Right lobe of liver (tissue), 6 donors: ENCODE measurements at places on chromosomes 1 and 21. TPM values are rescaled to one million over a fixed set of nuclear protein-coding genes. Genes with fewer than 3 reads are reported as not detected.

KDM1A gene
- 22.2 TPM for total RNA-seq

FMO2 gene
- total RNA-seq: 6.8 TPM

GRCh38 chr1:93079685-93080141 is 630 bp downstream of the MTF2 start:
- DNase-seq: peak; percentile 56

- no peak for DNase-seq
Observed at GRCh38 chr1:67431156-67431765, 1.1 kb upstream of the SERBP1 start.

CRYAA gene
- total RNA-seq: not detected

- DNase-seq: no peak
Observed at GRCh38 chr1:60402216-60402615, 328.6 kb upstream of the C1orf87 start.

GBP6 gene
- 0.07 TPM for total RNA-seq

DNA sequence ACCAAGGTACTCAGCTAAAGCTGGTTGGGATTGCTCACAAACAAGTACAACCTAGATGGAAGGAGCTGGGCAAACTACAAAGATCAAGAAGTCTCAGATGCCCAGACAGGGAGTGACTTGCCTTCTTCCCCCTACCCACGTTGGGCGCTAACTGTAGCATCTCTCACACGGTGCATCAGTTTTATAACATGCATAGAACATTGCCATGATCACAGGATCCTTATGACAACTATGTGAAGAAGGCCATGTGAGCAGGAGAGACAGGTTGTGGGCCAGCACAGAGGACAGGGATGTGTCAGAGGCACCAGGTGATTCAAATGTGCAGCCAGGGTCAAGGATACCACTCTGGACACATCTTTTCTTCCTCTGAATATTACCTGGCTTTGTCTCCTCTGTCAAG is 28.3 kb upstream of the CYP4B1 start:
- no peak for DNase-seq

GRCh38 chr1:119635811-119636390 is 12.2 kb downstream of the ZNF697 start:
- no peak for DNase-seq

CLDN14 gene
- total RNA-seq: 9.3 TPM

DNA sequence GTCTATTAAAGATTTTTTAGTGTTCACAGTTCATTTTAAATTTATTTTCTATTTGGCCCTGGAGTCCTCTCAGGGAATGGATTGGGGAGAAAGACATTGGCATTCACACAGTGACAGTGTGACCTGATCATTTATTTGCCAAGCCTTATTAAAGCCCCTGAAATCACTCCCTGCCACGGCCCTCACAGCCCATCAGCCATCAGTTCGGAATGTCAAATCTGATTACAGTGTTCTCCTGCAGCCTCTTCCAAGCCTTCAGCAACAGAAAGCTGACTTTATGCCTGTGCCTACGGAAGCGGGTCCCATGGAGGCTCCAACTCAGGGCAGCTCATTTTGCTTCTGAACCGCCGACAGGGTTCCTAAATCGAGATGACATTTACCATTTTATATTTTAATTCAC is 451.2 kb downstream of the DSCAM start:
- no peak for DNase-seq

- no peak for DNase-seq
Observed at GRCh38 chr21:37106998-37107397, 33.9 kb downstream of the TTC3 start.

C1orf159 gene
- total RNA-seq: 5.8 TPM

DNA sequence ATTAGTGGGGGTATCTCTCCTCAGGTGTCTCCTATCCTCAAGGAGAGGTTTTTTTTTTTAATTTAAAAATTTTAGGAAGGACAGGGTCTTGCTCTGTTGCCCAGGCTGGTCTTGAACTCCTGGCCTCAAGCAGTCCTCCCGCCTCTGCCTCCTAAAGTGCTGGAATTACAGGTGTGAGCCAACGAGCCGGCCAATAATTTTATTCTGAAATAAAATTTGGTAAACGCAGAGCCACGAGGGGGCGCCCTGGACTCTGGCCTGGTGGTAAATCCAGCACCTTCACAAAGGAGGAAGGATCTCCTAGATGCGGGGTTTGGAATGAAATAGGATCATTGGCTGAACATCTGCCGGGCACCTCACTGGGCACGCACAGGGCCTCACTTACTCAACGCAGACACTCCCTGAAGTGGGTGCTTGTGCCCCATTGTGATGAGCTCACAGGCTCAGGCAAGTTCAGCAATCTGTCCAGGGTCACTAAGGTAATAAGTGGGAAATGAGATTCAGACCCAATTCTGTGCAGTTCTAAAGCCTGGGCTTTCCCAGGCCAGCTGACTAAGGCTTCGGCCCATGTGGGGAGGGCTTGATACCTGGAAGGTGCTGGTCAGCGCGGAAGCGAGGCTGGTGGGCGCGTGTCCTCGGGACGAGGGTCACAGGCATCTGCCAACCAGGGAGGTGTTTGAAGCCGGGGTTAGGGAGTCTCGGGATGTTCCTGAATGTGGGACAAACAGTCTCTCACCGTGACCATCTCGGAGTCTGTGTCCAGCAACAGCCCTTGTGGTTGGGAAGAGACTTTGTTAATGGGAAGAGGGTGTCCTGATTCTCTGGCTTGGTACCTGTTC is 32.7 kb upstream of the ETV3 start:
- DNase-seq: no peak

DNA sequence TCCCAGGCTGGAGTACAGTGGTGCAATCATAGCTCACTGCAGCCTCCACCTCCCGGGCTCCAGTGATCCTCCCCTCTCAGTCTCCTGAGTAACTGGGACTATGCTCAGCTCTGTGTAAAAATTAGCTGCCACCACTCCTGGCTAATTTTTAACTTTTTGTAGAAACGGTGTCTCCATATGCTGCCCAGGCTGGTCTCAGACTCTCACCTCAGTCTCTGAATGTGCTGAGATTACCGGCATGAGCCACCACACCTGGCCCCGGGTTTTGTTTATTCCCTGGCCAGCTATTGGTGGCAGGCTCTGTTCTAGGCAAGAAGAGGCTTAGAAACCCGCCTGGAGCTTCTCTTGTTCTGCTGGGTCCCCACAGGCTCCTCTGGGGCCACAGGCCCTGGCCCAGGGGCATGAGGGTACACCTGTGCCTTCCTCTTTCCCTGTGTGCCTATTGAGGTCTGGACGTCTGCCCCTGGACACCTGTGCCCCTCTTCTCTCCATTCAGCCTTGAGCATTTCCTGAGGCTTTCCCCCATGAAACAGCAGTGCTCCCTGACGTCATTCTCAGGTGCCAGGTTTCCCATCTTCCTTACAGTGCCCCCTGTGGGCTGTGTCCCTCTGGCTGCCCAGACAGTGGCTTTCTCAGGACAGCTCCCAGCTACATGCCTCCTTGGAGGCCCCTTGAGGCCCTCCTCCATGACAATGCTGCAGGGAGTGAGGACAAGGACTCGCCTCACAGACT is 57.5 kb downstream of the PCP4 start:
- no peak for DNase-seq

DNA sequence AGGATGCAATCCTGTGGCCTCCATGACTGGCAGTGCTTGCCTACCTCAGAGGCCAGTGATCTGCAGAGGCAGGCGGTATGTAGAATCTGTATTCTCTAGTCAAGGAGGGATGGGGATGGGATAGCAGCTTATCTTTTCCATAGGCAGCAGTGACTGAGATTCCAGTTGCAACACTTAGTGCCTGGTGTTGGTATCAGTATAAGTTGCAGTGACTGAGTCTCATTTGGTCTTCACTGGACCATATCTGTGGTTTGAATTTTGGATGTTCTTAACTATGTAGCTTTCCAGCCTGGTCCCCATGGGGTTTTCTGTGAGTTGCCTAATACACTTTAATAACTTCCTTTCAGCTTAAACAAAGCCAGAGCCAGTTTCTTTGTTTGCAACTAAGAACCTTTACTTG is 16.5 kb downstream of the DYRK1A start:
- DNase-seq: no peak

IFI16 gene
- total RNA-seq: 3.3 TPM

- no peak for DNase-seq
Observed at GRCh38 chr1:153795934-153796785, 21.0 kb downstream of the SLC27A3 start.

GRCh38 chr1:52857443-52857842 is 14.9 kb downstream of the ZYG11A start:
- no peak for DNase-seq

- DNase-seq: no peak
Observed at GRCh38 chr1:218488986-218489385, 143.8 kb downstream of the TGFB2 start.

CNR2 gene
- 0.07 TPM for total RNA-seq

DNA sequence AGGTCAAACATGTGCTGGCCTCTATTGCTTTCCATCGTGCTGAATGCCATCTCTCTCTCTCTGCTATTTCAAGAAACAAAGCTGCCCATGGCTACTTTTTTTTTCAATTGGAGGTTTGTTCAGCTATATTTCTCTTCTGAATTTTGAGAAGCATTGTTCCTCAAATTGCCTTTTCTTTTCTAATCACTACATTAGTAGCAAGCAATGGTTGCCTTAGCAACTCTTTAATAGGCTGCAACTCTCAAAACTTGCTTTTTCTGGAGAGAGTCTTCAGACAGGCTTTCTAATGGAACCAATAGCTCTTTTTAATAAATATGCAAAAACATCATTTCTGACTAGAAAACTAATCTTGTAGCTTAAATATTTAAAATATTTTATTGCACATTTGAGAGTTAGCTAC is 439.0 kb downstream of the LRRIQ3 start:
- no peak for DNase-seq

DNA sequence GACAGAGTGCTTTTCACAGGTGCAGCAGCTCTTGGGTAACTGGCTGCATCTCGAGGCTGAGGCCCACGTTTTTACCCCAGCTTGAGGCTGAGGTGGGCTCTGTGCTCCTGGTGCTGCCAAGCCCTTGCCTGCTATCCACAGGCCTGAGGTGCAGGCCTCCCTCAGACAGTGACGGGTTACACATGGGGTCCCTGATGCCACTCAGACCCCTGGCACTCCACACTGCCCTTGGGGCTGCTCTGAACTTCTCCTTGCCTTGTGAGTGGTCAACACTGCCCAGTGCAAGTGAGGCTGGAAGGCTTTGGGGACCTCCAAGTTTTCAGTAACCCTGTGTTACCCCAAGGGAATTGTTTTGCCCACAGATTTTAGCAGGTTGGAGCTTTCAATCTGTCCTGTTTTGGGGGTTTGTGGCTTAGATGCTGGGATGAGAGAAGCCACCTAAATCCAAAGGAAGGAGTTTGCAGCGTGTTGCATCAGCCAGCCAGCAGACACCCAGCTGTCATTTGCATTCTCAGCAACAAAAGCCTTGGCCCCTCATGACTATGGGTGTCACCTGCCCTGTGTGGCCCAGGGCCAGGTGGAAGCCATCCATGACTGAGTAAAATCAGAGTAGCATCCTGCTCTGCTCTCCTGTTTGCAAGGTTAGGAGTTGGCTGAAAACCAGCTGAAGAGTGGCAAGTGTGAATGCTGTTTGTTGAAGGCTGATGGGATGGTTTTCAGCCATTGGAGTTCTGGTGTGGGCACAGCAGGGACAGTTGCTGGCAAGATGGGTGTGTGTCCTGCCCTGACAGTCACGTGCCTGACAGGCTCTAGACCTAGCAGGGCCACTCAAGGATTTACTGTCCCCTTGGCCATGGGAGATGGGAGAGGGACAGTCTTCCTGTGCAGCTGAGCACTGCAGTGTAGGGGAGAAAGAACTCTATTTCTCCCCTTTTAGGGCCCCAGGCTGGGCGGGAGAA is 3.2 kb downstream of the RNF187 start:
- no peak for DNase-seq

GRCh38 chr1:214518361-214518760 is 33.0 kb downstream of the PTPN14 start:
- no peak for DNase-seq

SPATA45 gene
- not detected for total RNA-seq

LCE1D gene
- total RNA-seq: not detected

HES2 gene
- total RNA-seq: not detected

OR2T2 gene
- not detected for total RNA-seq

DNA sequence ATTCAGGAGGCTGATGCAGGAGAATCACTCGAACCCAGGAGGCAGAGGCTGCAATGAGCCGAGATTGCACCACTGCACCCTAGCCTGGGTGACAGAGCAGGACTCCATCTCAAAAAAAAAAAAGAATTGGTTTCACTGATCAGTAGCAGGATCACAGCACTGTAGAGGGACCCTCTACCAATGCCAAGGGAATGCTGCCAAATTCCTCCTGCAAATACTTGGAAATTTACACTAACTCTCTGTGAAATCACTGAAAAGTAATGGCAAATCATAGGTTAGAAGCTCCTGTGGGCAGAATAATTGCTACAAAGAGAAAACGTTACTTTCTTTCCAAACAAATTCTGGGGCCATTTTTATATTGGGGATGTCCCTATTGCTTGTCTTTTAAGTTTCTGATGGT is 6.7 kb upstream of the GPR25 start:
- DNase-seq: no peak

GRCh38 chr1:100246738-100247137 is 2.9 kb downstream of the DBT start:
- DNase-seq: no peak

DNA sequence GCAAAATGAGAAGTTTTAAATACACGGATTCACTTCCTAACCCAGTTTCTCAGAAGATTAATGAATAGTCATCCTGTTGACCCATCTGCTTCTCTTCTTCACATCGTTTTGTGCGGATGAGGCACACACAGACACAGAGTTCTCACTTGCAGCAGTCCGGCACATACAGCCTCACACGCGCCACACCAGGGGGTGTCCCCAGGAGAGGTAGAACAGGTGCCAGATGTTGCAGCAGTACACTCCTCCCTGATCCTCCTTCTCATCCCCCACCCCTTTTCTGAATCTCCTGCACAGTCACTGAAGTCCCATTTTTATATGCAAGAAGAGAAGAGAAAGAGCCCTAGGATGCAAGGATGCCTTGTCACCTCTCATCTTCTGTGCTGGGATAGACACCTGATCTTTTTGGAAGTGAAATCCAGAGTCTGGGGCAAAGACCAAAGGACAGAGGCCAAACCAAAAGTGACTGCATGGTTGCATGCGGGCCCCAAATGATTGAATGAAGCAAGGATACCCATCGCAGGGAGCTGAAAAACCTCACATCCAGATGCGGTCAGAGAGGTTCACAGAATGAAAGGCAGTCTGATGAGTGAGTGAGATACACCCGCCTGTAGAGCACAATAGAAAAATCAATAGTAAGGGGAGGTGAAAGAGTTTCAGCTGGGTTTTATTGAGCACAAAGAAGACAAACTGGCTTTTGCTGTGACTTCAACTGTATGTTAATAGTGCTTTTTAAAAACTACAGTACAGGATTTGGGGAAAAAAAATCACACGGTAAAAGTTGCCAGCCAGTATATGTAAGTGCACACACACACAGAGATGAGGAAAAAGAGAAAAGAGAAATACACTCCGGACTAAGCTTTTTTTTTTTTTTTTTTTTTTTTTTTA is 28.9 kb downstream of the PBX1 start:
- DNase-seq: peak; percentile 56

GRCh38 chr1:42937141-42937696 is 21.4 kb downstream of the SLC2A1 start:
- DNase-seq: no peak
